Effector CD4-positive, alpha-beta T cell (primary cell): ENCODE measurements at places on chromosomes 4 and X.

DNA sequence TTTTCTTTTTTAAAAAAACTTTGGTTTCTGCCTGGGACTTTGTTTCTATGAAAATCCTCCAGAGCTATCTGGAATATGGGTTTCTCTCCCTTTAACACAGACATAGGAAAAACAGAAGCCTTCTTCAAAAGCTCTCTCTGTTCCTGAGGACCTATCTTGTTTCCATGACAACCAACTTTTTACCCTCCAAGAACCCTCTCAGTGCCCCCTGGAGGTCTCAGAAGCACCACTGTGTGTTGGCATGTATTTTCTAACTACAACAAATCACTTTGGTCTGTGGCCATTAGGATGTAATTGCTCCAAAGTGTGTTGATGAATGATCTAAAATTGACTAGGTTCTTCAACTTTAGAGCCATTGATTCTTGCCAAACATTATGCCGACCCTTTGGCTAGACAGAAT, 1331.6 kb downstream of the ADGRL3 start:
- DNase-seq: no peak

DNA sequence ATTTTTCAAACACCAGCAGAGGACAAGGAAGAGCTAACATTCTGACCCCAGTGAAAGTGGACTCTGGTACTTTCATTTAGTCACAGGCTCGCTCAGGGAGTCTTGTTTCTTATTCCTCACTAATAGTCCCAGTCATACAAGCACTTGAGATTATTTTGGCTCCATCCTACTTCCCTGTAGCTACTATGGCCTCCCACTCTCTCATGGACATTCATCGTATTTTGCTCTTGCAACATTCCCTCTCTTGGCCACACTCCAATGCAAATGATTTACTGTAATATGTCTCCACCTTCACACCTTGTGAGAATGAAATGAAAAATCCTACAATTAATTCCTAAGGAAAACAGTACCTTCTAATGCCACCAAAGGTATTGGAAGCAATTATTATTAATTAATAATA, 21.3 kb downstream of the PLRG1 start:
- DNase-seq: no peak

- no peak for DNase-seq
These were observed 1019.9 kb downstream of the CCSER1 start for GRCh38 chr4:91147067-91147466.

- DNase-seq: no peak
These were observed 1192.6 kb downstream of the C4orf33 start for GRCh38 chr4:130288576-130288975.

GRCh38 chr4:86400216-86400615, 40.4 kb upstream of the MAPK10 start:
- no peak for DNase-seq

- DNase-seq: no peak
These were observed 30.8 kb upstream of the NDP start for GRCh38 chrX:44003975-44004374.

DNA sequence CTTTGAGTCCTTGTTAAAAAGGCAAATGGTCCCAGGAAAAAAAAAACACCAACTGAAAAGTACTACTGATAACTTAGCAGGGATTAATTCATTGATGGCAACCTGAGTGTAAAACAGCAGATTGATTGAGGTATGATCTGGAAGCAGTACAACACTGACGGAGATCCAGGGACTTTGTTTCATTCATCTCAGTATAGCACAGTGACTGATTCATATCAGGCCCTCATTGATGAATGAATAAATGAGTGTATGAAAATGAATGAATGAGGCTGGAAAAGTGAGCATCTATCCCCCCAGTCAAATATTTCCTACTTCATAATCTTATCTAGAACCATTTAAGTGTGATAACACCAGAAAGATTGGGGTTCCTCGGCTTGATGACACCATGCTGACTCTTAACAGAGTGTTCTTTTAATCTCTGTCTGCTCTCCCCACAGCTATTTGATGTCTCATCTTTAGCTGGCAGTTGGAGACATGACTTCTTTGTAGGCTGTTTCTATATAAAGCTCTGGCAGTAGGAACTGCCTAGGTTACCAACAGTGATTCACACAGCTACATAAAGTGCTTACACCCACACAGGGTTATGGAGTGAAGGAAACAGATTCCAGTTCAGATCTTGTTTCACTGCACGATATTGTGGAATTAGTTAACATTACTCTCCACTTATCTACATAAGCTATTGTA, 18.6 kb upstream of the RNF128 start:
- no peak for DNase-seq

DNA sequence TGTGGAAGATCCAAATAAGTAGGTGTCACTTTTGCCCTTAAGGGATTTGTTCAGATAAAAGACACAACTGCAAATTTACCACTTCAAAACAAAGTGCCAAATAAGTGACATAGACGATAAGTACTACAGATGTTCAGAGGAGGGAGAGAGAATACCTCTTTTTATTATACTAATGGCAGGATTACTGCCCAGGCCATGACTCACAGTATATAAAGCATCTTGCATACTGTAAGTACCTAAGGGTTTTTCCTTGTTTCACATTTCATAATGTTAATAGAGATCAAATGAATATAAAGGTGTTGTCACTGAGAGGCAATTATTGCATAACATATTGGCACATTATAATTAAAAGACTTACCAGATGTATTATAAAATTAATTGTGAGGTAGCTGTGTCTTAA, 46.4 kb downstream of the PTPN13 start:
- no peak for DNase-seq

GRCh38 chr4:183180096-183180495, 81.0 kb downstream of the WWC2 start:
- DNase-seq: no peak

GRCh38 chr4:93394545-93395081, 433.9 kb upstream of the ATOH1 start:
- DNase-seq: no peak

DNA sequence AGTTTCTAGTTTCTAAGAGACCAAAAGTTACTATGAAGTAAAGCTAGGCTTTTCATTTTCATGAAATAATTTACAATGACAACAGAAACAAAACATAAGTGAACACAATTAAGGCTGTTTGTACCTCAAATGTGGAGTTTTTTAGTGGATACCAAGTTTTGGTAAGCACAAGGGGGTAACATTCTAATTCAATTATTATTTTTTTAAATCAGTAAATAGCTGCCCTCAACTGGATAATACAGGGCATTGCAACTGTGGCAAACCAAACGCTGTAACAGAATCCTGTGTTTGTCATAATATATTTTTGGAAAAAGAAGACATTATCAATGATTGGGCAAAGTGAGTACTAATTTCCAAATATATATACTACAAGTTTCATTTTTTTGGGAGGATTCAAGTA, 150.3 kb downstream of the FBXW7 start:
- no peak for DNase-seq

DNA sequence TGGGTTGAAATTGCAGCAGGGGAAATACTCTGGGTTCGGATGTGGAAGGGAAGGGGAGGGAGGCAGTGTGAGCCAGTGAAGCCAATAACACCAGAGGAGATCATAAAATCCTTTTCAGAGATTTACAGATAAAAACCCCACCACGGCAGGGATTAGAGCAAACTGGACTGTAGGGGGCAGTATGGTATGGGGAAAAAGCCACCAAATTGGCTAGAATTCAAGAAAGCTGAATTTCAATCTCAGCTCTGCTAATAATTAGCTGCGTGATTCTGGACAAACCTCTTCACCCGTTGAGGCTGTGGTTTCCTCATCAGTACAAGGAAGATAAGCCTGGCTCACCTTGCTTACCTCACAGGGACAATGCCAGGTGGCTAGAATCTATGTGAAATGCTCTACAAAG, 108.1 kb downstream of the ATG4A start:
- DNase-seq: no peak

DNA sequence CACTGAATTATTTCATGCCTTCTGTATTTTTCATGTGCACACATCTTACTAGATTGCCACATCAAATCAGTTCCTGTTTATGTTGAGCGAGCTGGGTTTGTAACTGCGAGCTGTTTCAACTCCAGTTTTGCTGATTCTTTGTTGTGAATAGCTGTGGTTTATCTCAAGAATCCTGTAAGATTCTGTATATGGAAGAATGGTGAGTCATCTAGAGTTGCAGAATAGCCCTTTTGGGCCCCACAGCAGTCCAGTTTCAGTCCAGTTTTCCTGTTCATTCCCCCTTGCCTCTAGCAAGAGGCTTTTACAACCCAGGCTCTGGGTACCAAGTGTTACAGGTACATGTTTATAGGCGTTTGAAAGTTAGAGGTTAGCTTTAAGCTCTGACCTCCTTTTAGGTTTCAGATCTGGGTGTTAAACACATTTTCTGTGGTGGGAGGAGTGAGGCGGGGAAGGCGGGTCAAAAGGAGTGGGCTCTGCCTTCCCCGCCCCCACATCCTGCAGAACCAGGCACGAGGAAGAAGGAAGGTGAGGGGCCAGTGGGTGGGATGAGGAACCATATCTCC, 32.7 kb downstream of the TBC1D14 start:
- DNase-seq: no peak

GRCh38 chr4:155143512-155143911, 64.9 kb upstream of the NPY2R start:
- DNase-seq: no peak

DNA sequence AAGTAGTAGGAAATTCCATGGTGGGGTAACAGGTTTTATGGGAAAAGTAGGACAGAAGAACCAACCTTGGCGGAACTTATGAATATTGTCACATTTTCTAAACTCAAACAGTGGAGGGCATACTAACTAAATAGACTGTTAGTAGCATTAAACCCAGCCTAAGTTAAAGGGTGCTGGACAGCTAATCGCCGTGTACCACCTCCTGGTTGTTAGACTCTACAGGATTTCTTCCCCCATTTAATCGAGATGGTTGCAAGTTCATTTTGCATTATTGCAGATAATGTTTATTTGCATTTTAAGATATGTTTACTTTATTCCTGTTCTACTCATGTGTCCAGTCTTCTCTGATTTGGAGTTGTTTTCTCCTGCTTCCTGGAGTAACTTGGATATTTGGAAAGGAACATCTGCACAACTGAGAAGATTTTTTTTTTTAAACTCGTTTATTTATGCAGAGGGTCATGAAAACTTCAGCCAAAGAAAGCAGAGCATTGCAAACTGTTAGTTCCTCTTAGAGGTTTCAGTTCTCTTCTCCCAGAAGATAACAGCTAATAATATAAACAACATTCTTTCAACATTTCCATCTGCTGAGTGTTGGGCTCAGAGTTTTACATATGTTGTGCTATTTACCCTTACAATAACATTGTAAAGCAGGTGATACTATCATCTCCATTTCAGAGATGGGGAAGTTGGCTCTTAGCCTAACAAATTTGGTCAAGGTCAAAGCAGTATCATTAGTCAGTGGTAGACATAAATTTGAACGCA, 51.5 kb upstream of the TBC1D9 start:
- no peak for DNase-seq

DNA sequence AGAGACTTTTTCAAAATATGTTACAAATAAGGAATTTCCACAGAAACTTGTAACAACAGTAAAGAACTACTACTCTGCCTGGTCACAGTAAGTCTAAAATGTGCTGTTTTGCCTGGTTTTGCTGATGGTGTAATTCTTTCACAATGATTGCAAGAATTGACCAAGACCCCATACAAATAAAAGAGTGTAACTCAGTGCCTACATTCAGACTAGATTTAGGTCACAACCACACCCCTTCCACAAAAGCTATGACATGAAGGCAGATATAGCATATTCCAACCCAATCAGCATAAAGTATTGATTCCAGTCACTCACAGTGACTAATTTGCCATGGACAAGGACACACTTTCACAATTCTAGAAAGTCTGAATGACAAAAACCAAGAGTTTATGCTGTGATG, 53.7 kb upstream of the TMPRSS11F start:
- DNase-seq: no peak

DNA sequence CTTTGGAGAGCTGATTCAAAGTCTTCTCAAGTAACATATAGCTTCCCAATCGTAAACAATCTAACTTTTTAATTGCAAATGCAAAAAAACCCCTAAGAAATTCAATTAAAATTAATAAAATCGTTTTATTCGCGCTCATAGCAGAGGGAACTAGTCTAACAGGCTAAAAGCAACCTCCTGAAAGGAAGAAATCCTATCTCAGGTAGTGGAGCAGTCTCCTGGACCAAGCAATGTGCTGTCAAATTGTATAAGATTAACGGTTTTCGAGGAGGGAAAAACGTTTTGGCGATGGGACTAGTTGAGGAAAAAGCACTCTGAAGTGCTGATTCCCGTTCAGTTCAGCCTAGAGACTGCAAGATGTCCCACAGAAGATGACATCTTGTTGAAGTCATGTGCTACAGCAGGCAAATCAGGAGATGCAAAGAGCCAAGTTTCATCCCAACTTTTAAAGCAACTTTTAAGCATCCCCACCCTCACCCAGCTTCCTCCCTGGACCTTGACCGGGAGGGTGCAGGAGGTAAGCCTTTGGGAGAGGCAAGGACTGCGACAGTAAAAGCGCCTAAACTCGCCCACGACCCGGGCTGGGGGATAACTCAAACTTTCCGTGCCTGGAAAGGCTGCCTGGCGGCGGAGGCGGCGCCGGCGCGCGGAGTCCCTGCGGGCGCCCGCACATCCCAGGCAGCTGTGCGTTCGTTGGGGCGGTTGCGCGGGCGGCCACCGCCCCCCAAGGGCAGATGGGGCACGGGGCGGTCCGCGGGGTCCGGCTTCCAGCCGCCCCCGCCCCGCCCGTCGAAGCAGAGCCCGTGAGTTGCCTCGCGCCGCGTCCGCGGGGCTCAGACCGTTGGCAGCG, 784 bp downstream of the MAP7D3 start:
- no peak for DNase-seq

DNA sequence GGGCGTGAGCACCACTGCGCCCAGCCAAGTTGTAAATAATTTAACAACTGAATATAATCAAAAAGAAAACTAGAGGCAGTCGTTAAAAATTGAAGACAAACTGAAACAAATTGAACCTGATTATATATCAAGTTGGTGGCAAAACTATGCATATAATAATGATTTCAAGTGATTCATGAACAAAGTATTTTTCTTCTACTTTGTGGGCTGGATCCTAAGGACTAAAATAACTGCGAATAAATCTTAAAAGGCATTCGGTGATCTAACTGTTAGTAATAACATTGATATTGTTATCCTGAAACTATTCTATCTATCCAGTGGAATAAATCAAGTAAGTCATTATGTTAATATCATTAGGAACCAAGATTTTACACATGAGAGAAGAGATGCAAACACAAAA, 21.2 kb upstream of the USP9X start:
- DNase-seq: no peak

GRCh38 chr4:14262221-14262620, 634.7 kb upstream of the BOD1L1 start:
- no peak for DNase-seq

GRCh38 chr4:111963158-111963700, 182.0 kb upstream of the FAM241A start:
- no peak for DNase-seq

DNA sequence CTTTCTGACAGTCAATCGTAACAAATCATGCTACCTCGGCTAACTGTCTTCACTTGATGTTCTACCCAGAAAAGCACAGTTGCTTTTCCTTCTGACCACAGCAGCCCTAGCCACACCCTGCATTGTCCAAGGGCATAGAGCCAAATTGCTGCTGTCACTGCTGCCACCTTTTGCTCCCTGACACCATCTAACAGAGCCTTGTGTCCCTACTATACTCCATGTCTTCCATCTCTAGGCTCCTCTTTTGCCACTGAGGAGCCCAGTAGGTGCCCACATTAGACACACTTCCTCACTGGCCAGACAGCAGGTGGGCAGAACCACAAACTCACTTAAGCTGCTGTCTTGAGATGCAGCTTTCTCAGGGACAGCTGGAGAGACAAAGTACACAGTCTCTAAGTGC, 91.4 kb downstream of the ANXA3 start:
- no peak for DNase-seq
